Sigmoid colon (tissue), 7 donors: ENCODE measurements at places on chromosomes 12 and 14.

DNA sequence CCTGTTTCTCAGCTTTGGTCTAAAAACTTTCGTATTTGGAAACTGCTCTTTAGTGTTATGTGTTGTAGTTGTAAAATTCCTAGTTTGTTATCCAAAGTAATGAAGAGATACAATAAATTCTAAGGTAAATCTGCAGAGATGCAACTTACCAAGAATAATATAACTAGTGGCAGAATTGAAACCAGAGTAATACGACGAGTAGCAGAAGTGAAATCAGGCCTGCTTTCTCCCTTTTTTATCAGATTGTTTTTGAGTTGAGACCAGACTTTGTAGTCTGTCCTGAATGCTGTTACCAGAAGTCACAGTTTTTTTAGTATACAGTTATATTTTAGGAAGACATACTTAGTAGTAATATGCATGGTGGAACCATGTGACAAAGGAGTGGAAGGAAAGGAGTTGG is 12.5 kb downstream of the PAPOLA start:
- no peak for DNase-seq

- no peak for DNase-seq
These were observed 26.9 kb downstream of the TEP1 start for GRCh38 chr14:20386276-20386855.

DNA sequence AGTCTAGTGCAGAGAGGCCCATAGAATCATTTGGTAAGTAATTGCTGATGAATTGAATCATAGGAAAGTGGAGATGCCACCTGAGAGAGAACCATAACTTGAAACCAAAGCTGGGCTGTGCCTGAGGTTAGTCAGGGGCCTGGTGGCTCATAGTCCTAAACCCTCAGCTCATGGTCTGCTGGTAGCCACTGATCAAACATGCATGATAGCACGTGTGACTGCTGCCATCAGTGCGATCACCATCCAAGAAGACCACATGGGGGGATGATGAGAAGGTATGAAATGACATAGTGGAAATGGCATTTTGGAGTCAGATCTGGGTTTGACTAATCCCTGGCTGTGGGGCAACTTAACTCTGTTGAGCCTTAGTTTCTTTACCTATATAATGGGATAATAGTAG is 190.5 kb downstream of the CACNA1C start:
- no peak for DNase-seq

DNA sequence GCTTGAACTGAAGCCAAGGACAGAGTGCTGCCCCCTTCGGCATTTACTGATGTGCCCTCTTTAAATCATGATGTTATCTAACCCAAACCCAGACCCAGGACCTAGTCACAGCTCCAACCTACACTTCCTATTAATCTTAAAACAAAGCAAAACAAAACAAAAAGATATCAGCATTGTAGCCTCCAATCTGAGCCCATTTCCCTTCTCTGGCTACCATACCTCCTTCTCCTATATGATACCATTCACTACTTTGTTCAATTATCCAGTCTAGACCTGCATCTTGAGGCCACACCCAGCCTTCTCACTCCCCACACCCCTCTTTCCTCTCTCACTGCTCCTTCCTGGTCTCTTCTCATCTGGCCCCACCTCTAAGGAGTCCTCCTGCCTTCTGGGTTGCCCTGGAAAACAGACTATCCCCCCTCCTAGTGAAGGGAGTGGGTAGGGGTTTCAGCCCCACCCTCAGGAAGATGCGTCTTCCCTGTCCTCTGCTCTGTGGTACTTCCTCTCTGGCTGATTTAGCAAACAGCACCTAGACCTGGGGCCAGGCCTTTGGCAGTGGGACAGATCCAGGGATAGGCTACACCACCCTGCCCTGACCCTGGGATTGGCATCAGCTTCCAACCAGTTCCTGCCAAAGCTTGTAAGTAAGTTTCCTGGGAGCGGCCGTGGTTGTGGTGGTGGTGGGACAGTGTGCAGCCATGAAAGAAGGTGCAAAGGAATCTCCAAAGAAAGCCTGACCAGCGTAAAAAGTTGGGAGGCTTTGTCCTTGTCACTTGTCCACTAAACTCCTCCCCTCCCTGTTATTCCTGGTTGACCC is 3.3 kb downstream of the LTB4R start:
- no peak for DNase-seq

DNA sequence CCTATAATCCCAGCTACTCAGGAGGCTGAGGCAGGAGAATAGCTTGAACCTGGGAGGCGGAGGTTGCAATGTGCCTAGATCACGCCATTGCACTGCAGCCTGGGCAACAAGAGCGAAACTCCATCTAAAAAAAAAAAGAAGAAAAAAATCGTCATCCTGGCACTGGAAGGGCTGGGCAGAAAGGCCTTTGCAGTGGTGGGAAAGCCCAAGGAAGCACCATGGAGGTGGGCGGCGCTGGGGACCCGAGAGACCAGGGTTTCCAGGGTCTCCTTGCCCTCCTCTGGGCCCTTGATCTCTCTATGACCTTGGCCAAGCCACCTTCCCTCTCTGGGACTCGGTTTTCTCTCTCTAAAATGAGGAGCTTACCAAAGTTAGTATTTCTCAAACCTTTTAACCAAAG is 65.4 kb downstream of the LGMN start:
- peak; percentile 45 for DNase-seq

DNA sequence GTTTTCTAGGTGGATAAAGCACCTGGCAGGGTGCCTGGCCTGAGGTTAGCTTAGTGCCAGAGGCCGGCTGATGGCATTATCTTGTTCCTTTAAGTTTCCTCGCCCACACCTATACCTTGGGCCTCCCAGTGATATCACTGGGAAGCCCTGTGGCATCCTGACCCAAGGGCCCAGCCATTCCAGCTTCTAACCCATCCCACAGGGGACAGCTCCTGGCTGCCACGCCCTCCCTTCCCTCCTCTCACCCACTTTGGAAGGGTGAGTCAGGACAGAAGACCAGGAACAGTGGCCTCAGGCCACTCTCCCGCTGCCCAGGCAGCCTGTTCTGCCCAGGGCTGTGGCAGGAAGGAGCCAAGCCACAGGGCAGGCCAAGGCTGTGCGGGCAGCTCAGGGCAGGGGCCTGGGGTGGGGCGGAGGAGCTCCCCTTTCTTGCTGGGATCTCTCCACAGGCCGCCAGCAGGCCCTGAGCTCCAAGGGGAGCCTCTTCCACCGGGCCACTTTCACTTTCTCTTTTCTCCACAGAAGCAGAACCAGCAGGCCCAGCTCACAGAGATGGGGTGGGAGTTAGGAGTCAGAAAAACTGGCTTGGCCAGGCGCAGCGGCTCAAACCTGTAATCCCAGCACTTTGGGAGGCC is 75.1 kb downstream of the IRF2BPL start:
- peak; percentile 90 for DNase-seq

DNA sequence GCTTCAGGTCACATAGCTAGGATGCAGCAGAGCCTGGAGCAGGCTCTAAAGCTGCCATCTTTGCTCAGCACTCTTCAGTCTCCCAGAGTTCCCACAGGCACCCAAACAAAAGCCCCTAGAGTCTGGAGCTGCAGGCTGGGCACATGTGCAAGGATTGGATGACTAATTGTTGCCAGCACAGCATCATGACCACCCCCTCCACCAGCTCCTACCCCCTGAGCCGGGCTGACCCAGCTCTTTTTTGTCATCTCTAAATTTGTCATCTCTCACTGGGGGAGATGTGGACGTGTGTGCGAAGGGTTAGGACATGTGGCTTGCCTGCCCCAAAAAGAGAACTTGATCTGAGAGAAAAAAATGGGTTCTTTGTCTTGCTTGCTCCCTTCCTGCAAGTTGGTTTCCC is 4.3 kb upstream of the MMP19 start:
- peak; percentile 78 for DNase-seq

- DNase-seq, result no peak
These were observed 127.4 kb upstream of the PRMT8 start for GRCh38 chr12:3363608-3364007.

- no peak for DNase-seq
These were observed 45.9 kb downstream of the RIN3 start for GRCh38 chr14:92559486-92559885.

GRCh38 chr14:67583711-67584644 is 16.1 kb downstream of the PIGH start:
- DNase-seq, result no peak

GRCh38 chr12:101927036-101927435 is 49.7 kb downstream of the DRAM1 start:
- DNase-seq, result no peak

- no peak for DNase-seq
These were observed 26.5 kb downstream of the MANSC1 start for GRCh38 chr12:12323591-12323990.

- peak; percentile 29 for DNase-seq
These were observed 14.3 kb upstream of the DYNC1H1 start for GRCh38 chr14:101950100-101950499.

DNA sequence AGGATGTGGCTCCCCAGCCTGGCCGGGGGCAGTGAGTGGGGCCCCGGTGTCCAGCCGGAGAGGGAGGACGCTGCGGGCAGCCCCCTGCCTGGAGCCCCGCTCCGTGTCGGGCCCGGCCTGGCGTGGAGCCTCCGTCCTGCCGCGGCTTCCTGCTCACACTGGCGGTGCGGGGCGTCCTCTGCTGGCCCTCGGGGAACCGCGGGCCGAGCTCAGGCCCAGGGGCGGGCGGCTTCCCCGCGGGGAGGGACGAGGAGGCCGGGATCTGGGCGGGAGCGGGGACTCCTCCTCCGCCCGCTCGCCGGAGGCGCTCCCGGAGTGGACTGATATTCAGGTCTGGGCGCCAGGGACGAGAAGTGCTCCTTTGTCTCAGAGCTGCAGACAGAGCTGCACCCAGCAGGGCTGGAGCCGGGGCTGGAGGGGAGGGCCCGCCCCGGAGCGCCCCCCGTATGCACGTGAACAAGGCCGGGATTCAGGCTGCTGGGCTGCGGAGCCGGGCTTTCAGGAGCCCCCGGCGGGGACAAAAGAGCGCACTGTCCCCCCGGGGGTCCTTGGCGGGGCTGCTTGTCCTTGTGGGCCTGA is 2.2 kb downstream of the MMP17 start:
- peak; percentile 92 for DNase-seq

DNA sequence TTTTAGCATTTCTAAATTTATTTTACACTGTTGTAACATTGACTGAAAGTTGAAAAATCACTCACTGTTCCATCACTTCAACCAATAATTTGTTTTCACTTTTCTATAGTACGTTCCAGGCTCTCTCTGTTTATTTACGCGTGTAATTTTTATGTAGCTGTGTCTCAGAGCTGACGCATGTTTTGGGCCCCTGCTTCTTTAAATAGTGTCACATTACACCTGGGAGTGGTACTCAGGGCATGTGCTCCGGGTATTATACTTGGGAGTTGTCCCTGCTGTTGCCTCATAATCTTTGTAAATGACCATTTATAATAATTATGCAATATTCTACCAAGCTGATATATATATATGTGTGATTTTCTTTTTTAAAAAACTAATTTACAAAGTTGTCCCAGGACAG is 132.8 kb upstream of the CPM start:
- DNase-seq, result no peak

- DNase-seq, result no peak
These were observed 9.3 kb upstream of the ESR2 start for GRCh38 chr14:64303471-64303917.

GRCh38 chr12:55908726-55909512 is 18.8 kb downstream of the PYM1 start:
- no peak for DNase-seq

GRCh38 chr12:122366685-122367475 is 55.6 kb downstream of the CLIP1 start:
- peak; percentile 91 for DNase-seq

- DNase-seq, result no peak
These were observed 230.5 kb downstream of the EFCAB11 start for GRCh38 chr14:89723930-89724627.

DNA sequence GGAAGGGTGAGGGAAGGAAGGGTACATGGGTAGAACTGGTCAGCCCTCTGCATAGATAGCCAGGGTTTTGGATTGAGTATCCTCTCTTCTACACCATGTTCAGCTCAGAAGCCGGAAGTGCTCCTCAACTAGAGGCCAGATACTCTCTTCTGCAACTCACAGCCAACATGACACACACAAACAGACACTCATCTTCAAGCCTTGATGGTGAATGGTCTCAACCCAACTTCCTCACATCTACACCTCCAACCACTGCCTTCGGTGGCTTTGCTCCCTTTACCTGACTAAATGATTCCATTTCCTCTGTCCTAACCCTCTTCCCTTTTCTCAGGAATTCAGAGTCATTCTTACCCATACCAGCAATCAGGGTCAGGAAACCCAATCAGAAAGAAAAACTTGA is 7.6 kb upstream of the FKBP11 start:
- DNase-seq, result no peak

- DNase-seq, result no peak
These were observed 382.2 kb downstream of the FUT8 start for GRCh38 chr14:65794674-65795279.

- DNase-seq, result no peak
These were observed 16.4 kb downstream of the FOXJ2 start for GRCh38 chr12:8048906-8049305.

- peak; percentile 89 for DNase-seq
These were observed 39.0 kb downstream of the ELK3 start for GRCh38 chr12:96233168-96233567.

DNA sequence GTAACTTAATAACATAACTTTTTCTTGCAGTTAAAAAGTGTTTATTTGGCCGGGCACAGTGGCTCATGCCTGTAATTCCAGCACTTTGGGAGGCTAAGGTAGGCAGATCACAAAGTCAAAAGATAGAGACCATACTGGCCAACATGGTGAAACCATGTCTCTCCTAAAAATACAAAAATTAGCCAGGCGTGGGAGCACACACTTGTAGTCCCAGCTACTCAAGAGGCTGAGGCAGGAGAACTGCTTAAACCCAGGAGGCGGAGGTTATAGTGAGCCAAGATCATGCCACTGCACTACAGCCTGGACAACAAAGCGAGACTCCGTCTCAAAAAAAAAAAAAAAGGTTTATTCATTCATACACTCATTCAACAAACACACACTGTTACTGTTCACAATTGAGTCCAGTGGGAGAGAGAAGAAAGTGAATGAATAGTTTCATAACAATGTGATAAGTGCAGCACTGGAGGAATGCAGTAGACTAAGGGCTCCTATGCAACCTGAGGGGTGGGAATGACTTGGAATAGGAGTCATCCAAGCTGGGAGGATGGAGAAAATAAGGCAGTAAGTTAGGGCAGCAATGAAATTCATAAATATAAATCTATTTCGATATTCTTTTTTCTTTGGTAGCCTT is 19.8 kb downstream of the DAD1 start:
- no peak for DNase-seq

GRCh38 chr12:109915171-109916040 is 15.3 kb downstream of the TCHP start:
- DNase-seq, result no peak

GRCh38 chr14:105005329-105005928 is 15.5 kb downstream of the CDCA4 start:
- no peak for DNase-seq
